ENCODE measurements at places on chromosomes 7 and 10.

- DNase-seq, result no peak
Measured at GRCh38 chr10:126207313-126207771, 180.9 kb downstream of the ADAM12 start.

DNA sequence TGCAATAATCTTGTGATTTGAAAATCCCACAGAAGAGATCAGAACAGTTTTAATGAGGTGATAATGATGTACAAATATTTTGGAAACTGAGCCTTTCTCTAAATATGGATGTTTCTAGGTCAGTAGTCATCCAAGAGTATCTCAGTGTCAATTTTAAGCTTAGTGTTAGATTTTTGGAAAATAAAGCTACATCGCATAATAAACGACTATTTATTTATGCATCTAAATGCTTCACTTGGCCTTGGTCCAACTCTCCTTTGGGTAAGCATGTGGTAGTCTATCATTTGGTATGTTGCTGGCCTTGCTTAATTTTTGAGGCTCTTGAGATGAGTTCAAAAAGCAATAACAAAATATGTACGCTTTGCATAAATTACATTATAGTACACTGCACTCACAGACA, 5.4 kb upstream of the PPP1R9A start:
- DNase-seq, result no peak

DNA sequence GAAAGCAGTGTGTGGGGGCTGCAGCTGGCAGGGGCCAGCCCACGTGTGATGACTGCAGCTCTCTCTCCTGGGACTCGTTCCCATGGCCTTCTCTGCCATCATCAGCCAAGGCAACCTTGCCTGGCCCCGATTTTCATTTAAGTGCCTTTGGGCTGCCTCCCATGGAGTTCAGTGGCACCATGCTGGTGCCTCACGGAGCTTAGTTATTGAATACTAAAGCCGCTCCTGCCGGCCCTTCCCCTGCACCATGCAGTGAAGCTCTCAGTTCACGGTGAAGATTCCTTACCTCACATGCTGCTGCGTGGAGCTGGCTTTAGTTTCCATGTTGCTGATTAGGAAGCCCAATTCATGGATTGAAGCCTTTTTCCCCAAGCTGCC, 141.5 kb upstream of the EEPD1 start:
- DNase-seq, result no peak

DNA sequence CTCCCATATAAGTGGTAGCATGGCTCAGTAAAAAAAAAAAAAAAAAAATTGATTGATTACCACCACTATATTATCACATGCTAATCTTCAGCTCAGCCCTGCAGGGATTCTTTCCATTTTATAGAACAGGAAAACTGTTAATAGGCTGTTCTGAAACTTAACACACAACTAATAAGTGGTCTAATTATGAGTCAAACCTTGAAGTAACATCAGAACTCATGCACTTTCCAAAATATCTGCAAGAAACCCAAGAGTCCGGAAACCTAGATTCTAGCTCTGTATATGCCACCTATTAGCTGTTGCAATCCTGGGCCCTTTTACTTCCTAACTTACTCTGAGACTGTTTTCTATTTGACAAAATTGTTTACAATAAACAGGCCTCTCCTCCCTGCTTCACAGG, 23.9 kb downstream of the SEM1 start:
- no peak for DNase-seq

- no peak for DNase-seq
Measured at GRCh38 chr10:76282061-76283025, 850.9 kb downstream of the LRMDA start.

DNA sequence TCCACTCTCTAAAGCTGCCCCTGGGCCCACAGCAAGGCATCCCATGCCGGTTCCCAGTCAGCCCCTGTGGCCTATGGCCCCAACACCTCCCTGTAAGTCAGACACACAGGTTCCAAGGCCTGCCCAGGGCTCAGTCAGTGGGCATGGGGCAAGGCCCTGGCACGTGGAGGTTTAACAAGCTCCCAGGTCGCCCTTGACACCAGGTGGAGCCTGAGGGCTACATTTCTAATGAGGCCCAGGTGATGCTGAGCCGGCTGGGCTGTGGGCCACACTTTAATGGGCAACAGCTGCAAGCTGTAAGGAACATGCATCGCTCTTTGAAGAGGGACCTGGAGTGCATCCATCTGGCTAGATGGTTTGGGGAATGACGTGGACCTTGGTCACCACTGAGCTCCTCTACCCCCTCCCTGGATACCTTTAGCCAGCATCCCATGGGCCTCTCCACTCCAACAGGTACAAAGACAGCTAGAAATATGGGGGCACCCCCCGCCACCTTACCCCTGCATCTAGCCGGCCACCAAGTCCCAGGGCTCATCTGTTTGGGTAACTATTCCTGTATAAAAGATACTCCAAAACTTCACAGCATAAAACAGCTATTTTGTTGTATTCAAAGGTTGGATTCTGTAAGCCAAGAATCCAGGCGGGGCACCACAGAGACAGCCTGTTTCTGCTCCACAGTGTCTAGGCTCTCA, 122.5 kb downstream of the OAT start:
- DNase-seq, result no peak

- DNase-seq, result no peak
Measured at GRCh38 chr10:103184615-103185014, 8.5 kb downstream of the NT5C2 start.

GRCh38 chr10:119177708-119178371, 772 bp downstream of the PRDX3 start:
- DNase-seq, result no peak

- DNase-seq, result no peak
Measured at GRCh38 chr10:33421789-33422462, 87.5 kb upstream of the NRP1 start.

- DNase-seq, result no peak
Measured at GRCh38 chr10:79125092-79125491, 56.3 kb downstream of the ZMIZ1 start.

GRCh38 chr7:90842430-90842788, 246.3 kb downstream of the CDK14 start:
- no peak for DNase-seq

All from activated CD4-positive, alpha-beta T cell treated with anti-CD3 and anti-CD28 coated beads, Interleukin-2, amount 10 ng/mL, durations not matched to agents 7 days and 5 days (primary cell).